ENCODE measurements at places on chromosomes 1 and 21. TPM values are rescaled to one million over a fixed set of nuclear protein-coding genes. Genes with fewer than 3 reads are reported as not detected.

- H3K36me3 ChIP-seq: no peaks in the 10 kb centered on the region
- H3K27ac ChIP-seq: no peak overlapping the region
- no peaks in the 10 kb centered on the region for H3K4me1 ChIP-seq
- DNase-seq: peak; percentile 16
Measured at GRCh38 chr1:233614743-233615521, 1.0 kb downstream of the KCNK1 start.

- H3K36me3 ChIP-seq: no peaks in the 10 kb centered on the region
- DNase-seq: no peak
- no peaks in the 10 kb centered on the region for H3K27me3 ChIP-seq
- H3K27ac ChIP-seq: no peak overlapping the region
- no peaks in the 10 kb centered on the region for H3K4me1 ChIP-seq
Measured at GRCh38 chr21:43877936-43878575, 13.0 kb downstream of the AGPAT3 start.

DNA sequence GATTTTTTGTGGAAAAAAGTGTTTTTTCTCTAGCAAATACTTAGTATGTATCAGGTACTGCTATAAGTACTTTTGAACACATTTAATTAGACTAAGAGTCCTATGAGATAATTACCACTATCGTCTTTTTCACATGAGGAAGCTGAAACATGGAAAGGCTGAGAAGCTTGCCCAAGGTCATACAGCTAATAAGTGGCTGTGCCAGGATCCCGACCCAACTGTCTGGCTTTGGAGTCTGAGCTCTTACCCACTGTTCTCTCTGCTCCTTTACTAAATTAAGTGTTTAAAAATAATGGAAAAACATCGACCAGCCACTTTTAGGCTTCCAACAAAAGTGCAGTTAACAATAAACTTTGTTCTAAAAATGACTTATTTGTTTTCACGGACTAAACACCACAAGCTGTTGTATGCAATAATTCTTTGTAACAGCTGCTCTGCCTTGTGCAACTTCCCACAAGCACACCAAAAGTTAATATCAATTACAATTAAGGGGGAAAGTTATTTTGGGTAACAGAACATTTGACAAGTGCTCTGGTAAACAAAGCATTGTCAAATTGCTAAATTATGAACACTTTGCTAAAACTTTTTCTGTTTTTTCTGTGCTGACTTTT is 75.7 kb downstream of the CRB1 start:
- no peak overlapping the region for H3K27ac ChIP-seq
- H3K4me3 ChIP-seq: no peak overlapping the region
- H3K27me3 ChIP-seq: no peaks in the 10 kb centered on the region
- no peaks in the 10 kb centered on the region for H3K36me3 ChIP-seq
- DNase-seq: peak; percentile 20
- H3K4me1 ChIP-seq: peaks cover 3% of the 10 kb centered on the region

GRCh38 chr1:203559523-203559922 is 65.6 kb downstream of the OPTC start:
- no peaks in the 10 kb centered on the region for H3K27me3 ChIP-seq
- DNase-seq: no peak
- H3K36me3 ChIP-seq: no peaks in the 10 kb centered on the region
- H3K4me1 ChIP-seq: peaks cover 9% of the 10 kb centered on the region

- no peak overlapping the region for H3K27ac ChIP-seq
- H3K27me3 ChIP-seq: no peaks in the 10 kb centered on the region
- H3K4me3 ChIP-seq: no peak overlapping the region
- DNase-seq: no peak
Measured at GRCh38 chr1:223708001-223708359, 4.4 kb upstream of the CAPN2 start.

DNA sequence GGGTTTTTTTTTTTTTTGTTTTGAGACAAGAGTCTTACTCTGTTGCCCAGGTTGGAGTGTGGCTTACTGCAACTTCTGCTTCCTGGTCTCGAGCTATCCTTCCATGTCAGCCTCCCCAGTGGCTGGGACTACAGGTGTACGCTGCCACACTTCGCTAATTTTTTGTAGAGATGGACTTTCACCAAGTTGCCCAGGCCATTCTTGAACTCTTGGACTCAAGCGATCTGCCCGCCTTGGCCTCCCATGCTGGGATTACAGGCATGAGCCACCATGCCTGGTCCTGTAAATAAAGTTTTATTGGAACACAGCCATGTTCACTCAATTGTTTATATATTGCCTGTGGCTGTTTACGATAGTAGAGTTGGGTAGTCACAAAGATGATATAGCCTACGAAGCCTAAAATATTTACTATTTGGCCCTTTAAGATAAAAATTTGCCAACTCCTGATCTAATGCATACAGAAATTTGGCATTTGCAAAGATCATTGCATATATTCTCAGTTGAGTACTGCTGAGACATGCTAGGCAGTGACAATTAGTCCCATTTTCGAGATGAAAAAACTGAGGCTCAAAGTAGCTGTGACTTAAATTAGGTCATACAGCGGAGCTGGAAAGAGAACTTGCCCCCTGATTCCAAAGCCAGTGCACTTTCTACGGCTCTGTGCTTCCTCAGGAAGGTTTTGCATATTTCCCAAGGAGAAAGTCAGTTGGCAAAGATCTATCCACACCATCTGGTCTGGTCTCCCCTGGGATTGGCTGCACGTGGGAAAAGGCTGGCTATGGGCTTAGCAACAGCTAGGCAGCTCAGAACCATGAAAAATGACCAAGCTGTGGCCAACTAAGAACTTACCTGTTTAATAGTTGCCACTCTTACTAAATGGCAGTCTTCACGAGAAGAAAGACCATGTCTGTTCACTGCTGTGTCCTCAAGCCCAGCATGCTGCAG is 19.4 kb downstream of the MECR start:
- no peaks in the 10 kb centered on the region for H3K27me3 ChIP-seq
- DNase-seq: no peak
- H3K4me1 ChIP-seq: no peaks in the 10 kb centered on the region

Gene DCDC2B
- total RNA-seq: 7.2 TPM

Gene AMY1B
- total RNA-seq: 4.4 TPM

DNA sequence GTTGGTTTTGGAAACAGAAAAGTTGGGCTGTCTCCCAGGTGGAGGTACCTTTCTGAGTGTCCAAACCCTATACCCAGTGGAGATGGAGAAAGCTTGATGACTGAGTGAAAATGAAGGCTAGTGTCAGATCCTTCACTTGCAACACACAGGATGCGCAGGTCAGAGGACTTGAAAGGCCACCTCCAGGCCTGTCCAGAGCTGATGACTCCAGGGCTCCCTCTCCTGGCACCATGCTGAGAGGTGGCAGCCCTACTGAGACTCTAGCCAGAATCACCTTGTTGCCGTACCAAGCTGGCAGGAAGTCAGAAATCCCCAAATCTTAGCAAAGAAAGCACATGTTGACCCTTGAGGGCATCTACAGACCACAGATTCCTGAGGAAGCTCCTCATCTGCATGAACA is 16.4 kb downstream of the KNCN start:
- H3K36me3 ChIP-seq: no peaks in the 10 kb centered on the region
- H3K27me3 ChIP-seq: peaks cover 22% of the 10 kb centered on the region
- H3K4me3 ChIP-seq: no peak overlapping the region
- no peak overlapping the region for H3K27ac ChIP-seq

Gene SAMD13
- total RNA-seq: 3.4 TPM

DNA sequence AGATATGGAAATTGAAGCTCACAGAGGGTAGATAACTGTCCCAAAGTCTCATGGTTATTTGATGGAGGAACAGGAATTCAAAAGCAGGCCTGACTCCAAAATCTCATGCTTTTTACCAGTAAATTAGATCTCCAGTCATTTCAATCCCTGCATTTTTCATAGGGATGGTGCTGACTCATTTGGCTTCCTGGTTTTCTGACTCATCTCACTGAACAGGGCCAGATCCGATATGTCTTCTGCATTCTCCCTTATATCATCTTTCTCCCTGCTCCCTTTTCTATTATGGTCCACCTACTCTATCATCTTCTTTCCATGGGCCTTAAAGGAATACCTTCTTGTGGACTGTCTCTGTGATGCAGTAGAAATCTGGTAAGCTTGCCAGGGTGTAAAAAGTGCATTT is 187.2 kb downstream of the FGGY start:
- DNase-seq: no peak
- no peaks in the 10 kb centered on the region for H3K36me3 ChIP-seq
- H3K4me1 ChIP-seq: no peaks in the 10 kb centered on the region
- no peaks in the 10 kb centered on the region for H3K27me3 ChIP-seq
- no peak overlapping the region for H3K27ac ChIP-seq

Gene SYT6
- total RNA-seq: 4.2 TPM

GRCh38 chr1:4594286-4594991 is 60.0 kb upstream of the AJAP1 start:
- no peak for DNase-seq
- no peaks in the 10 kb centered on the region for H3K27me3 ChIP-seq
- no peak overlapping the region for H3K4me3 ChIP-seq
- H3K27ac ChIP-seq: no peak overlapping the region
- no peaks in the 10 kb centered on the region for H3K36me3 ChIP-seq

Gene RPE65
- 0.09 TPM for total RNA-seq

- peaks cover 51% of the 10 kb centered on the region for H3K36me3 ChIP-seq
- H3K27me3 ChIP-seq: no peaks in the 10 kb centered on the region
- no peak overlapping the region for H3K27ac ChIP-seq
- no peak overlapping the region for H3K4me3 ChIP-seq
Measured at GRCh38 chr1:88800382-88801051, 90.8 kb downstream of the GTF2B start.

GRCh38 chr1:201769966-201770365 is 59.0 kb upstream of the IPO9 start:
- H3K4me3 ChIP-seq: no peak overlapping the region
- no peaks in the 10 kb centered on the region for H3K27me3 ChIP-seq
- no peaks in the 10 kb centered on the region for H3K36me3 ChIP-seq
- H3K27ac ChIP-seq: no peak overlapping the region

Gene CELF3
- 0.31 TPM for total RNA-seq

GRCh38 chr1:2299131-2299627 is 71.1 kb downstream of the SKI start:
- peak overlapping the region; percentile 94 for H3K27ac ChIP-seq
- peak; percentile 97 for DNase-seq
- peaks cover 30% of the 10 kb centered on the region for H3K4me1 ChIP-seq
- peaks cover 3% of the 10 kb centered on the region for H3K36me3 ChIP-seq
- no peak overlapping the region for H3K4me3 ChIP-seq

DNA sequence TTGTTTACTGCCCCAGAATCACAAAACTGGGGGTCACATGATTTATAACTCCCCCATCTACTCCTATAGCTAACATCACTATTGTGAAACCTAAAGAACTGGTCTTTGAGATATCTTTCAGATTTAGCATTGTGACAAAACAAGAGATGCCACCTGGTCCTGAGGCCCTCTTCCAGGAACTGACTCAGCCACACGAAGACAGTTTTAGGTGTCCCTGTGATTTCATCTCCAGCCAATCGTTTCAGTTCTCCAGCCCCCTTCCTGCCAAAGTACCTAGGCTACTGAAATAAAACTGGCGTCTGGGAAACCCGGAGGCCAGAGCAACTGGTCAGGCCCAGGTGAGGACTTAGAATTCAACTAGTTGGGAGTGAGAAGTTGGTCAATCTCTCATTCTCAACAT is 36.6 kb downstream of the TBX19 start:
- H3K4me3 ChIP-seq: no peak overlapping the region
- no peak for DNase-seq
- no peaks in the 10 kb centered on the region for H3K4me1 ChIP-seq

Gene PTPRC
- total RNA-seq: 82.9 TPM

DNA sequence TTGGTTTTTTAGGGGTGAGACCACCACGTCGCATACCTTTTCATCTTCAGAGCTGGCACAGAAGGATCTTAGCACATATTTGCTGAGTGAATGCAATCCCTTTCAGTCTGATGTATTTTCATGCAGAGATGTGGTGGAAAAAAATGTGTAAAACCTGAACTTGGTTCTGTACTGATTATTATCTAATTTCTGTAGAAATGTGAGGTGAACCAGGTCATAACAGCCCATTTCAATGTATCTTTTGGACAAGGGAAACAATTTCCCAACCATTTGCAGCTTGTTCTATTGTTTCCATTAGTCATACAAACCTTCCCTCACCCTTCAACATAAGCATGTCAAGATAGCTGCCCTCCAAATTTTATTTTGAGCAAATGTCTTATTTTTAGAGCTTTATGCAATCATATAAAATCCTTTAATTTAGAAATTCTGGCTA is 46.8 kb upstream of the RUNX1 start:
- no peaks in the 10 kb centered on the region for H3K36me3 ChIP-seq
- no peak overlapping the region for H3K27ac ChIP-seq
- H3K4me3 ChIP-seq: no peak overlapping the region
- H3K27me3 ChIP-seq: no peaks in the 10 kb centered on the region

GRCh38 chr1:70504821-70505193 is 93.7 kb downstream of the CTH start:
- H3K27me3 ChIP-seq: no peaks in the 10 kb centered on the region
- no peak overlapping the region for H3K27ac ChIP-seq
- peaks cover 5% of the 10 kb centered on the region for H3K4me1 ChIP-seq
- no peaks in the 10 kb centered on the region for H3K36me3 ChIP-seq
- DNase-seq: peak; percentile 15

DNA sequence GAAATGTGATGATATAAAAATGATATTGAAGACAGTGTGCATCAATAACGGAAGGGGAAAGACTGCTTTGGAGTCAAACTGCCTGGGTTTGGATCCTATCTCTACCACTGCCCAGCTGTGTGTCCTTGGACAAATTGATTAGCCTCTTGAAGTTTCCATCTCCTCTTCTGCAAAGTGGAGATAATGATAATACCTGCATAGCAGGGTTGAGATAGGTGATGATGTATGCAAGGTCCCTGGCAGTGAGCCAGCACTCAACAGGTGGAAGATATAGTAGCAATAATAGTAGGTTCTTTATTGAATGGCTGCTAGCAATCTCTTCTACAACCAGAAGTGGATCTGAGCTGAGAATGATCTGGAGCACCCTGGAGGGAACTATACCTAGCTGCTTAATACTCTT is 166.7 kb downstream of the MIS18A start:
- H3K27me3 ChIP-seq: no peaks in the 10 kb centered on the region
- no peak overlapping the region for H3K27ac ChIP-seq
- DNase-seq: no peak
- no peak overlapping the region for H3K4me3 ChIP-seq

DNA sequence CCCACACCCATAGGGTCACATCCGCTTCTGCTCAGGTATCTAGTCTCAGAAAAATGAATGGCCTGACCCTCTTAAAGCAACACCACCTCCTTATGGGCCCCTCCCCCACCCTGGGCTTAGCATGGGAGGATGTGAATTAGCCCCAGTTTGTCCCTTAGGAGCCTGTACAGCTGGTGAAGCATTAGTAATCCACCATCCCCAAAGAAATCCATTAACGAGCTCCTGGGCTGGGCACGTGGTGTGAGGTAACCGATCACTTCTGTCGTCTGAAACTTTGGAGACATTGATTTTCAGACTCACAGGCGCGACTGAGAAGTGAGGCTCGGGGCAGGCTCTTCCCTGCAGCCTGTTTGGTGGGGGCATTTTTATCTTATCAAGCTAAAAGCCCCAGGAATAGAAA is 10.5 kb downstream of the RASSF5 start:
- no peak overlapping the region for H3K27ac ChIP-seq
- H3K4me3 ChIP-seq: no peak overlapping the region
- H3K36me3 ChIP-seq: no peaks in the 10 kb centered on the region
- H3K27me3 ChIP-seq: no peaks in the 10 kb centered on the region
- no peak for DNase-seq

Gene APCS
- total RNA-seq: 0.46 TPM

Gene SPRR1A
- not detected for total RNA-seq
